Stimulated activated CD4-positive, alpha-beta T cell treated with anti-CD3 and anti-CD28 coated beads, TNF-alpha, amount 100 ng/mL, for 24 hours (primary cell): ENCODE measurements at places on chromosomes 1 and 21.

DNA sequence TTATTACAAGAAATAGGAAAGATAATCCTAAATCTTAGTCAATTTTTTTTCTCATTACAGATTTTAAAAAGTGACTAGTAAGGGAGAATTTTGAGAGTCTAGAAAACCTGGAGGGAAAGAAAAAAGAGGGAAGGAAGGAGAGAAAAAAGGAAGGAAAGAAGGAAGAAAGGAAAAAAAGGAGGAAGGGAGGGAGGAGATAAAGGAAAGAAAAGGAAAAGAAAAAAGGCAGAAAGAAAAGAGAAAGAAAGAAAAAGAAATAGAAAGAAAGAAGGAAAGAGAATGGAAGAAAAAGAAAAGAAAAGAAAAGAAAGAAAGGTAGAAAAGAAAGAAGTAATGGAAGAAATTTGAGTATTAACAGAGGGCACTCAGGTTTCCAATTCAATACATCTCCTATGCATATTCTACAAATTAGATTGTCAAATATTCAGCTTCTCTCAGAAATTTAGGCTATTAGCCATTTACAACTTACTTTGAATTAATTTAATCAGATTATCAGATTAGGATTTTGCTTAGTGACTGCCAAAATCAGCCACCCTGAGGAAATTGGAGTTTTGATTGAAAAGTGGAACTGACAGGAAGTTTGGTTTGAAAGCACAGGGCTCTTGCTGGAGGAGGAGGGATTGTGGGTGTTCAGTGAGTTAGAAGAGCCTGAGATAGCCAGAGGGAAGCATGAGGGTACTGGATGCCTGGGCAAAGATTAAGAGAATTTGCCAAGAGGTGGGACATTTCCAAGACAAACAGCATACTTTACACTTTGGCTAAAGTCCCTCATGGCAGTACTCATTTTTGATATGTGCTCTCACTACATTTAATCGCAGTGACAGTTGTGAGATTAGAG lies 677.8 kb downstream of the USP25 start:
- no peak for DNase-seq

DNA sequence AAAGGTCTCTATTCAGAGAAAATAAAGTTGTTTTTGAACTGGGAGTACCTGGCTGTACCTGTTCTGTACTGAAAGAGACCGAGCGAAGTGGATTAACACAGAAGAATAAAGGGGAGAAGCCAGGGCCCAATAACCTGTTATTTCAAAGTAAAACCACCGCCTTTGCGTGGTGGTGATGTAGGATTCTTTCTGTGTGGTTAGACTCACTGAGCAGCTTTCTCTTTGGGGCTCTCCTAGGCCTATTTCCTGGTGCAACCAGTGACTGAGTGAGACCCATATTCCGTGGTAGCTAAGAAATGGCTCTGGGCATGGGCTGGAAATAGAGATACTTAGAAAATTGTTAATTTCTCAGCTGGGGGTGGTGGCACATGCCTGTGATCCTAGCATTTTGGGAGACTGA lies 99.9 kb downstream of the XCL2 start:
- no peak for DNase-seq

DNA sequence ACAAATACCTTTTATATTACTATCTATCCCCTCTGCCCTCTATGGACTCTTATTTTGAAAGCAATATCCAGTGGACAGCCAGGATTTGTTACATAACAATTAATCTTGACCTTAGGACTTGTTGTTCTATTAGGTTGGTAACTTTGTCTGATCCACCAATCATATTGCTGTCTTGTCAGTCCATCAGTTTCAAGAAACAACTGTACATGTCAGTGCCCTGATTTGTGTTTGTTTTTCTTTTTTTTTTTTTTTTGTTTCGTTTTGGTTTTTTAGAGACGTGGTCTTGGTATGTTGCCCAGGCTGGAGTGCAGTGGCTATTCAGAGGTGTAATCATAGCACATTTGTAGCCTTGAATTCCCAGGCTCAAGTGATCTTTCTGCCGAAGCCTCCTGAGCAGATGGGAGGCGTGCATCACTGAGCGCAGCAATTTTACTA lies 1.5 kb upstream of the SCP2 start:
- no peak for DNase-seq

DNA sequence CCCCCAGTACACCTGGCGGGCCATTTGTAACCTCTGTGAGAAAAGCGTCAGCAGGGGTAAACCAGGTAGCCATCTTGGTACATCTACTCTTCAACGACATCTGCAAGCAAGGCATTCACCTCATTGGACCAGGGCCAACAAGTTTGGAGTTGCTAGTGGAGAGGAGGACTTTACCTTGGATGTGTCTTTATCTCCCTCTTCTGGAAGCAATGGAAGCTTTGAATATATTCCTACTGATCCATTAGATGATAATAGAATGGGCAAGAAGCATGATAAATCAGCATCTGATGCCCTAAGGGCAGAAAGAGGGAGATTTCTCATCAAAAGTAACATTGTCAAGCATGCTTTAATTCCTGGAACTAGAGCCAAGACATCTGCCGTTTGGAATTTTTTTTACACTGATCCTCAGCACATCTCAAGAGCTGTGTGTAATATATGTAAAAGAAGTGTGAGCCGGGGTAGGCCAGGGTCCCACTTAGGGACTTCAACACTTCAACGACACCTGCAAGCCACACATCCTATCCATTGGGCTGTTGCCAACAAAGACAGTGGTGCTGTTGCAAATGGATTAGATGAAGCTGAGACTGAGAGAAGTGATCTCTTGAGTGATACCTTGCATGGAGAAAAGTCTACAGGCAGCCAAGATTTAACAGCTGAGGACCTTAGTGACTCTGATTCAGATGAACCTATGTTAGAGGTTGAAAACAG lies 2.7 kb downstream of the ZBED6 start:
- no peak for DNase-seq

GRCh38 chr1:100535264-100535663 lies 2.7 kb upstream of the GPR88 start:
- DNase-seq = no peak

- no peak for DNase-seq
Measured at GRCh38 chr1:222995620-222996309, 147.3 kb downstream of the TLR5 start.

DNA sequence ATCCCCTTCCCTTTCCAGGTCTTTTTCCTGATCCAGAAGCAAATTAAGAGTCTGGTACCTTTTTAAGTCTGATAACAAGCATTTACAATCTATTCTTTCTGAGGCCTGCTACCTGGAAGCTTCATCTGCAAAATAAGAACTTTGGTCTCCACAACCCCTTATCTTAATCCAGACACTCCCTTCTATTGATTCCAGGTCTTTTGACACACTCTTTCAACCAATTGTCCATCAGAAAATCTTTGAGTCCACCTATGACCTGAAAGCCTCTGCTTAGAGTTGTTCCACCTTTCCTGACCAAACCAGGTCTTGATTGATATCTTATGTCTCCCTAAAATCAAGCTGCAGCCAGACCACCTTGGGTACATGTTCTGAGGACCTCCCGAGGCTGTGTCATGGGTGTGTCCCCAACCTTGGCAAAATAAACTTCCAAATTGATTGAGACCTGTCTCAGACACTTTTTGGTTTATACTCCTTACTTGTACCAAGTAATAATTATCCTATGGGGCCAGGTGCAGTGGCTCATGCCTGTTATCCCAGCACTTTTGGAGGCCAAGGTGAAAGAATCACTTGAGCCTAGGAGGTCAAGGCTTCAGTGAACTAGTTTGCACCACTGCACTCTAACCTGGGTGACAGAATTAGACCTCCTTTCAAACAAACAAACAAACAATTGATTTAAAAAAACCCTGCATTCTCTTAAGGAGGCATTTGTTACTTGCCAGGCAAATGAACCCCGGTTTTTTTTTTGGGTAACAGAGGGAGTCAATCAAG lies 126.1 kb downstream of the MAP3K21 start:
- DNase-seq = no peak

DNA sequence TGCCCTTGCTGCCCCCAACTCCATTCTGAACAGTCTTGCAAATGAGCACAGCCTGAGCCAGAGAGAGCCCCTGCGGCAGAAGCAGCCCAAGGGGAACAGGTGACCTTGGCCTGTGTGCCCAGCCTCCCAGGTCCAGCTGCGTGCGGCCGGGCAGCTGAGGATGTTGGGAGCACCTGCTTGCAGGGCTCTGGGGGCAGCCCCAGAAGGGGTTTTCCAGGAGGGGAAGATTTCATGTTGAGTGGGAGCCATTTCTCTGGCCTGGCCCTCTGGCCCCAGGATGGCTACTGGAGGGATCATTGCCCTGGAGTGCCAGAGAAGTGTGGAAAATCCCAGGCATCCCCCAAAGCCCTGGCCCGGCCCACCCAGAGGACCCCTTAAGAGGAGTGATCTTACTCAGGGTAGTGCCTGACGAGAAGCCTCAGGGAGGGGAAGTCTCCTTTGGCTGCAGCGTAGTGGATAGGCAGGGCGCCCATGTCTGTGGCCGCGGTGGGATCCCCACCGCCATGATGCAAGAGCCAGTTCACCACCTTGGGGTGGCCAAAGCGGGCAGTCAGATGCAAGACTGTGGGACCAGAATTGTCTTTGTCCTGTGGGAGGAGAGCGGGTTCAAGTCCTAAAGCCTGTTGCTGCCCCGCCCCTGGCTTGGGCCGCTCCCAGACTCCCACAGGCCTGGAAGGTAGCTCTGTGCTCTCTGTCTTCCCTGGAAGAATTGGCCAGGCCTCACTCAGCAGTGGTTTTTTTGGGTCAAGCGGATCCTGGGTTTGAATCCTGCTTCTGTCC lies 20.6 kb upstream of the RNU1-4 start:
- no peak for DNase-seq

DNA sequence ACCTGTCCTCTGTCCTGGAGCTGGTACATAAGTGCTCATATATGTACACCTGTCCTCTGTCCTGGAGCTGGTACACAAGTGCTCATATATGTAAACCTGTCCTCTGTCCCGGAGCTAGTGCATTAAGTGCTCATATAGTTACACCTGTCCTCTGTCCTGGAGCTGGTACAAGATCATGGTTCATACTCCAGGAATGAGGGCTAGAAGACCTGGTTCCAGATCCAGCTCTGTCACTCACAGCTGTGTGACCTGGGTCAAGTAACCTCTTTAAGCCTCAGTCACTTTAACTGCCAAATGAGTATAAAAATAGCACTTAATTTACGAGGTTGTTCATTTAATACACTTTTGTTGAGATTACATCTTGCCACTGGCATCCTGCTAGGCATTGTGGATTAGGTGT lies 28.0 kb downstream of the SMYD3 start:
- DNase-seq = no peak

DNA sequence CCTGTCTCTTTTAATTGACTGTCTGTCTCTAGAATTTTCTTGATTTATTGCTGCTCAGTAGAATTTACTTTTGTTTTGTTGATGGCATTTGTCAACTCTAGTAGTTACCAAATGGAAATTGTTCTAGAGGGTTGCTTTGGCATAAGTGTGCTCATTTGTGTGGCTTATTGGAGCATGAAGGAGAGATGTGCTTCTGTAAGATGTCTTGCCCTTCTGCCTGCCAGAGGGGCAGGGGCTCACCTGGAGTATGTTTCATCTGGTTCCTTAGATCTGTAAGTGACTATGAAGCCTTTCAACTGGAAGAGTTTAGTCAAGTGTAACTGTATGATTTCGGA lies 345.5 kb downstream of the DISC1 start:
- DNase-seq = no peak
